ENCODE measurements at places on chromosomes 12 and 14.

DNA sequence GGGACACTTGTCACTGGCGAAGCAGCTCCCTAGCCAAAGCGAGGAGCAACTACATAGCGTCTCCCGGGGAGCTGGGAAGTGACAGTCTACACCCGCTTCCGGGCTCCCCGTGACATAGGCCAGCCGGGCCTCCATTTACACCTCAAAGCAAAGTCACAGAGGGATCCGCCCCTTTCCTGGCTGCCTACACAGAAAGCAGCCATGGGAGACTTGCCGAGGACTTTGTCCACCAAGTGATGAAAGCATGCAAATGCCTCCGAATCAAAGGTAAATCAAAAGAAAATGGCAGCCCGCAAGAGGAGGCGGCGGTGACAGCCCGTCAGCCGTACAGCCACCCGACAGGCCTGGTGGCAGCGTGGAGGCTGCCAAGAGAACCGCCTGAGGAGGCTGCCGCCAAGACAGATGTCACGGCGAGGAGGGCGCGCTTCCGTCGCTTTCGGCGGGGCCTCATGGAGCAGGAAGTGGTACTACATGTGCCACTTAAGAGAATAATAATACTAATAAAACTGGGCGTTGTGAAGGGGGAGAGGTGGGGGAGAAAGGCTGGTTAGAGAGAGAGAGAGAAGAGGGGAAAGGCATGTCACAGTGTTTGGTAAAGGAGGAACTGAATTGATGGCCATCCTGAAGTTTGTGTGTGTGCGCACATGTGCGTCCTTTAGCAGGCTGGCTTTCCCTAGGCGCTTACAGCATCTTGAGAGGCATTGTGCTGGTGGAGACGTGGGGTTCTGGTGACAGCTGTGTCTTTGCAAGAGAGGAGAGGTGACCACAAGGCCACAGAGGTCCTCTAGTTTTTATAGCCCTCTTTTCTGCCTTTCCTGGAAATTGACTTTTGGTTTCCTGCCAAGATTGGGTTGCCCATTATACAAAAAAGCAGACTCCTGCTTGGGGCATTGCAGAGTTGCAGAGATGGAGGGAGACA is 661.7 kb downstream of the VRK1 start:
- DNase-seq, result peak; percentile 91

GRCh38 chr14:77172916-77173315 is 8.7 kb upstream of the TMEM63C start:
- no peak for DNase-seq

DNA sequence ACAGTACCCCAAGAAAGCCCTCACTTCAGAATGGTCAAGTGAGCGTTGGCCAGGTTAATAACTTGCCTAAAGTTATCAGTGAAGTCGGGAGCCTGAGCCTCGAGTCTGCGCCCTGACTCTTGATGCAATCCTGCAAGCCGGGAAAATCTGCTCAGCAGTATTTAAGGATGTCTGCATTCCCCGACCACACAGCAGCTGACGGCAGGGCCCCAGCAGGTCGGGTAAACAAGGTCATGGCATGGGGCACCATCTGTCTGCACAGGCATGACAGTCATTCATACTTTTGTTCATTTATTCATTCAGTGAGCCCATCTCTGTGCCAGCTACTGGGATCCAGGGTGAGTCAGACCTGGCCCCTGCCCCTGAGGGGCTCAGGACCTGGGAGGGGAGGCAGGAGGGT is 11.1 kb downstream of the ABCB9 start:
- no peak for DNase-seq

- no peak for DNase-seq
Measured at GRCh38 chr12:60487284-60487683, 891.5 kb downstream of the SLC16A7 start.

- DNase-seq, result no peak
Measured at GRCh38 chr14:37232907-37233481, 35.3 kb downstream of the MIPOL1 start.

DNA sequence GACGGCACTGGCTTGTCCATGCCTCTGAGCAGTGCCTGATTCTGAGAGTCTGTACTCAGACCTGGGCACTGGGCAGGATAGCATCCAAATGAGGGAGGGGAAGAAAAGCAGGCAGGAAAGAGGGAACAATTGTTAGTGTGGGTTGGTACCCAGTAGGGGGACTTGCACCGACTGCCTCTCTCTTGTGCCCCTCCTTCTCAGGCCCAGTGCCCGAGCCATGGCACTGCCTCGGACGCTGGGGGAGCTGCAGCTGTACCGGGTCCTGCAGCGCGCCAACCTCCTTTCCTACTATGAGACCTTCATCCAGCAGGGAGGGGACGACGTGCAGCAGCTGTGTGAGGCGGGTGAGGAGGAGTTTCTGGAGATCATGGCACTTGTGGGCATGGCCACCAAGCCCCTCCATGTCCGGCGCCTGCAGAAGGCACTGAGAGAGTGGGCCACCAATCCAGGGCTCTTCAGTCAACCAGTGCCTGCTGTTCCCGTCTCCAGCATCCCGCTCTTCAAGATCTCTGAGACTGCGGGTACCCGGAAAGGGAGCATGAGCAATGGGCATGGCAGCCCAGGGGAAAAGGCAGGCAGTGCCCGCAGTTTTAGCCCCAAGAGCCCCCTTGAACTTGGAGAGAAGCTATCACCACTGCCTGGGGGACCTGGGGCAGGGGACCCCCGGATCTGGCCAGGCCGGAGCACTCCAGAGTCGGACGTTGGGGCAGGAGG is 2.2 kb downstream of the NAB2 start:
- DNase-seq, result no peak

GRCh38 chr12:127539226-127539858 is 727.6 kb upstream of the TMEM132C start:
- no peak for DNase-seq

GRCh38 chr12:19065223-19065622 is 64.3 kb upstream of the PLEKHA5 start:
- DNase-seq, result no peak

DNA sequence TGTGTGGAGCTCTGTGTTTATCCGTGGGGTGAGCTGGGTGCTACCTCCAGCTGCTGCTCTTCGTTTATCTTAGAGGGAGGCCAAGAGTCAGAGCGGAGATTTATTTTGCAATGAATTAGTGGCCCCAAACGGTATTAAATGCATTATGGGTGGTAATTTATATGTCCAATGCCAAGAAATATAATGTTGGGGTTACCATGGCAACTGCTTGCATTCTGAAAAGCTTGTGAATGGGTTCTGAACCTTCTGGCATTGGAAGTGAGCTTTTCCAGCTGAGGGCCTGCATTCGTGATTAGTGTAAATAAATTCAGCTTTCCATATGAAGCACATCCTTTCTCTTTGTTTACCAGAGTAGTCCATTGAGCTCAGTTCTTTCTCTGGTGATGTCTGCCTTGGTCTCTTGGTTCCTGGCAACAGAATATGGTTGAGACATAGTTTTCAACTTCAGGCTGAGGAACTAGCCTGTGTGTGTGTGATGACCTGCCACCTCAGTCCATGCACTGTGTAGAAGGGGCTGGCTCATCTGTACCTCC is 51.8 kb downstream of the TRAF3 start:
- no peak for DNase-seq

- DNase-seq, result no peak
Measured at GRCh38 chr14:91829511-91829910, 37.8 kb downstream of the TC2N start.

DNA sequence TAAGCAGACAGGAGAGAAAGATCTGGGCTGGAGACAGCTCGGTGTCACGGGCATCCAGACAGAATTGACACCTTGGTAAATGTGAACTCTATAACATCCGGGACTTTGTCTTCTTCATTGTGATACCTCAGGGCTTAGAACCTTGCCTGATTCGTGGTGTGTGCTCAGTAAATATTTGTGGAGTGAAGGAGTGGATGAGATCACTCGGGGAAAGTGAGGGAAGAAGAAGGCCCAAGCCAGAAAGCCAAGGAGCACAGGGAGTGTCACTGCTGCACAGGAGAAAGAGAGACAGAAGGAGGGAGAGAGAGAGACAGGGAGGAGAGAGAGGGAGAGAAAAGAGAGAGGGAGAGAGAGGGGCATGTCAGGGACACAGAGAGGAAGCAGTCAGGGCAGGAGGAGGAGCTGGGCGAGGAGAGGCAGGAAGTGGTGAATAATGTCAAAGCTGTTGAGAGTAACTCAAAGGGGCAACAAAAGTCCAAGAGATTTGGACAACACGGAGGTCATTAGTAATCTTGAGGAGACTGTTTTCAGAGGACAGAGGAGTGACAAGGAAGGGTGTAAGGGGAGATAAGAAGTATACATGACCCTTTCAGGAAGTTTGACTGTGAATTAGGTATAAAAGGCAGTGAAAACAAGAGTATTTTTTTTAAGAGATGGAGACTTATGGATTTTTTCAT is 141.6 kb upstream of the MAX start:
- peak; percentile 52 for DNase-seq

GRCh38 chr14:65281991-65282895 is 130.3 kb upstream of the FUT8 start:
- peak; percentile 22 for DNase-seq

GRCh38 chr14:75831455-75831854 is 150.3 kb downstream of the TGFB3 start:
- peak; percentile 40 for DNase-seq

- DNase-seq, result no peak
Measured at GRCh38 chr12:44929236-44929885, 53.2 kb upstream of the NELL2 start.

DNA sequence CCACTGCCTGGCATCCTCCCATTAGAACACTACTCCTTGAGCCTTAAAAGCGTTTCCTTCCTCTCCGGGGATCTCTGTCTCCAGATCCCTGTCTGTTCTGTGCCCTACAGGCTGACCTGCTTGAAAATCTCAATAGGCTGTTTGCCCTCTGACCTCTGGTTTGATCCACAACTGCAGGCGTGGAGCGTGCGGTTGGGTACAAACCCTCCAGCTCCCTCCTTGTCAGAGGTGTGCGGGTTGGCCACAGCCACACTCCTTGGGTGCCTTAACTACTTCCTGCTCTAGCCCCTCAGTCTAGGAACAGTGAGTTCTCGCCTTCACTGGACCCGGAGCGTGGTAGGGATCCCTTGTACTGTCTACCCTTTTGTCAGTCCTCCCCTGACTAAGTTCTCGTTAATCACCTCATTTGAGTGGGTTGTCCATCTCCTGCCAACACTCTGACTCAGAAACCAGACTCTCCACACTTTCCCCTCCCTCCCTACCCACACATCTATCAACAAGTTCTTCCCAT is 33.1 kb downstream of the CMKLR1 start:
- no peak for DNase-seq

GRCh38 chr12:32650508-32650907 is 28.6 kb upstream of the DNM1L start:
- no peak for DNase-seq

- no peak for DNase-seq
Measured at GRCh38 chr12:88448337-88448915, 131.8 kb downstream of the KITLG start.

DNA sequence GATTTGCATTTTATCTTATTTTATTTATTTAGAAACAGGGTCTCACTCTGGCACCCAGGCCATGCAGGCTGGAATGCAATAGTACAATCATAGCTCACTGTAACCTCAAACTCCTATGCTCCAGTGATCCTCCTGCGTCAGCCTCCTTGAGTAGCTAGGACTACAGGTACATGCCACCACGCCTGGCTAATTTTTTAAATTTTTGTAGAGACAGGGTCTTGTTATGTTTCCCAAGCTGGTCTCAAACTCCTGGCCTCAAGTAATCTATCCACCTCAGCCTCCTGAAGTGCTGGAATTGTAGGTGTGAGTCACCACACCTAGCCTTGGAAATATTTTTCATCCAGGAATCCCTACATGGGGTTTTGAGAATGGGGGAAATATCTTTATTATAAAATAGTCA is 84.6 kb downstream of the MAPKAPK5 start:
- DNase-seq, result no peak

- DNase-seq, result no peak
Measured at GRCh38 chr14:91841065-91841464, 26.3 kb downstream of the TC2N start.

DNA sequence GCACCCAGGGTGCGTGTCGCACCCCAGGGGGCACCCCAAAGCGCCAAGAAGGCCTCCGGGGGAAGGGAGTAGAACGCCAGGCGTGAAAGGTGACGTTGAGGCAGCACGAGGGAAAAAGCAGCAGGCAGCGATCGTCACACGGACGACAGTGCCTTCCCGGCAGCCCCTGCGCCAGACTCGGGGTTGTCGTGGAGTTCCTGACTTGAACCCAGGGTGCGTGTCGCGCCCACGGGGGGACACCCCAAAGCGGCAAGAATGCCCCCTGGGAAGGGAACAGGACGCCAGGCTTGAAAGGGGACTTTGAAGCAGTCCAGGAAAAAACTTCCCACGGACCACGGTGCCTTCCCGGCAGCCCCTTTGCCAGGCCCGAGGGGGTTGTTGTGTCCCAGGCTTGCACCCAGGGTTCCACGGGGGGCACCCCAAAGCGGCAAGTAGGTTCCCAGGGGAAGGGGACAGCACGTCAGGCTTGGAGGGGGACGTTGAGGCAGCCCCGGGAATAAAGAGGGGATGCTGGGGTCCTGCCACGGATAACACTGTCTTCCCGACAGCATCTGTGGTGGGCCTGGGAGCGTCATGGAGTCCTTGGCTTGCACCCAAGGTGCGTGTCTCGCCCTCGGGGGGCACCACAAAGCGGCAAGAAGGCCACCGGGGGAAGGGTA is 159.2 kb upstream of the ALG10B start:
- DNase-seq, result no peak

DNA sequence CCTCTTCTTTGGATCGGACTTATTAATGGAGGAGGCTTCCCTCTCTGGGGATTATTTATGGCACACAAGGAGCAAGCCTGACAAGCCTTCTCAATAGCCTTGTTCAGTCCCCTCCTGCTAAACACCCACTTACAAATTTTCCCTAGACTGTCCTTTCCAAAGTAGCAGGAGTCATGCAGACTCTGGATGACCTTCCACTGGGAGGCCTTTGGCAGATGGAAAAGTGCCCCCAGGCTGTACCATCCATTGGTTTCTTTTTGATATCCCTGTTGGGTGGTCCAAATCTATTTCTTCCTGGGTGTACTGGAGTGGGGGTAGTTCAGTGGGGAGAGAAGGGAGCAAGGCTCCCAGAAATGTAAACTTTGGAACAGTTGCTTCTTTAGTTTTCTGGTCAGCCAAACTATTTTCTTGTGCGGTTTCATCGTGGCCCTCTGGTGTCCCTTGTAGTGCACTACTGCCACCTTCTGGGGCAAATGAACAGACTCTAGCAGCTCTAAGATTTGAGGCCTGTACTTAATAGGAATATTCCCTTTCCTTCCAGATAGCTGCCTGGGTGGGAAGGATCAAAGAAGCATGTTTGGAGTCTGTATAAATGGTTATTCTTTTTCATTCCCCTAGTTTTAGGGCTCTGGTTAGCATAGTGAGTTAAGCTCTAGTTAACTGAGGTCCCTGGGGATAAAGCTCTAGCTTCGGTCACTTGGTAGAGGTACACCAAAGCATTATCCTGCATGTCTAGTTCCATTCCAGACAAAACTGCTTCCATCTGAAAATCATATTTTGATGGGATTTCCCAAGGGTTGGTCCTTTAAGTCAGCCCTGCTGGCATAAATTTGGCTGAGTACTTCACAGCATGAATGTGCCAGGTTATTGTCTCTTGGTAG is 409.5 kb downstream of the SLC6A15 start:
- DNase-seq, result peak; percentile 52
